Cardiac muscle cell (in vitro differentiated cells and primary cell): ENCODE measurements at places on chromosomes 5 and 9. TPM values are rescaled to one million over a fixed set of nuclear protein-coding genes. Genes with fewer than 3 reads are reported as not detected.

The KCTD16 gene
- 0.35 and 0.66 TPM in 2 replicates for total RNA-seq

The PCDHA9 gene
- total RNA-seq: 1.6 and 2.2 TPM in 2 replicates

The GPSM1 gene
- total RNA-seq: 88.3 and 116 TPM in 2 replicates

The ADGRD2 gene
- not detected in 2 replicates for total RNA-seq

The DRD1 gene
- 1.3 and 3.1 TPM in 2 replicates for total RNA-seq

The FGF18 gene
- 50.3 and 58.5 TPM in 2 replicates for total RNA-seq

The SPATA31A3 gene
- total RNA-seq: not detected in 2 replicates

The NR2F1-AS1 gene
- total RNA-seq: 0.25 and 0.45 TPM in 2 replicates

The PCDHB3 gene
- total RNA-seq: 5.6 and 8.9 TPM in 2 replicates

The PRSS3 gene
- not detected in 2 replicates for total RNA-seq

The SYK gene
- not detected in 2 replicates for total RNA-seq
